ENCODE measurements at places on chromosomes 13 and 19.

- DNase-seq = no peak
Observed at GRCh38 chr13:22090106-22090505, 419.2 kb downstream of the FGF9 start.

GRCh38 chr13:45809801-45810394 lies 41.7 kb downstream of the SIAH3 start:
- no peak for DNase-seq

GRCh38 chr19:5394551-5395505 lies 54.2 kb upstream of the PTPRS start:
- no peak for DNase-seq

- DNase-seq = no peak
Observed at GRCh38 chr19:49812452-49812996, 568 bp downstream of the FUZ start.

DNA sequence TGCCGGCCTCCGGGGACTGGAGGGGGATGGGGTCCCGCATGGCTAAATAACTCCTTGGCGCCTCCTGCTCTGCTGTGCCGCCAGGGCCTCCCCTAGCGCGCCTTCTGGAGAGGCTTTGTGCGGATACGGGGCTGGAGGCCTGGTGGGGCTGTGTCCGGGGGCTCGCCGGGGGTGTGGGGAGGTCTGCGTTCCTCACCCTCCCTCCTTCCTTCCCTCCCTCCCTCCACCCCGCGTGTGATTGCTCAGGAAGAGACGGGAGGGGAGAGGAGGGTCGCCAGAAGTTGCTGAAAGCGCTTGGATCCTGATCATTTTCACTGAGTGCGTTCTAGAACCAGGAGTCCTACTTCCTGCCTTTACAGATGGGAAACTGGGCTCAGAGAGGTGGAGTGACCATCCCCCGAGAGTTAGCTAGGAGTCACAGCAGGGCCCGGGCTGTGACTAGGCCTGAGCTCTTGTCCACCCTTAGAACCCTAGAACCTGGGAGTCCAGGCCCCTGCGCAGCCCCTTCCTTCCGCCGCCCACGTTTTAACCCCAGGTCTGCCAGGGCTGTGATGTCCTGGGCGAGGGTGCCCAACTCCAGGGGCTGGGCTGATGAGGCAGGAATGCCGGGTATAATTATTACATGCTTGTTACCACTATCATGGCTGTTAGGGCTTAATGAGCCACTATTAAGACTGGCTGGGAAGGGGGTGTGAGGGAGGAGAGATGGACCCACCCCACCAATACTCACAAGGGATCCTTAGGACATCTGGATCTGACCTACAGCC lies 782 bp upstream of the JUND start:
- DNase-seq = no peak

GRCh38 chr13:92842145-92842544 lies 384.5 kb upstream of the GPC6 start:
- peak; percentile 59 for DNase-seq
